Amniotic epithelial cell (primary cell): ENCODE measurements at places on chromosomes 6 and 20.
A peak's percentile ranks its signal among the peaks of the same experiment; 100 is the strongest.

- DNase-seq = peak; percentile 7
Measured at GRCh38 chr20:32063695-32064094, 11.7 kb downstream of the HCK start.

GRCh38 chr20:63090682-63091571 is 84.2 kb upstream of the BHLHE23 start:
- no peak for DNase-seq

DNA sequence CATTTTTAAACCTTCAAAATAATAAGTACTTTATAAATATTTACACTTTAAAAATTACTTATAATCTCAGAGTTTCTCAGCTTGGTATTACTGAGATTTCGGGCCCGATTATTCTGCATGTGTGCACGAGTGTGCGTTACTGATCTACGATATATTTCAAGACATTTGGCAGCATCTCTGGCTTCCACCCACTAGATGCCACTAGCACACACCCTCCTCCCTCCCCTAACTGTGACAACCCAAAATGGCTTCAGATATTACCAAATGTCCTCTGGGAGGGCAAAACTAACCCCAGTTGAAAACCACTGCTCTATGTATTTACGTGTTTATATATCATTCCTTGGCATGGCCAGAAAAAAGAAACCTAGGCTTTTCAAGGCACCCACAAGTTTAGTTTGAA is 95.9 kb downstream of the FYN start:
- no peak for DNase-seq

- no peak for DNase-seq
Measured at GRCh38 chr6:50655848-50656453, 57.4 kb upstream of the TFAP2D start.

- no peak for DNase-seq
Measured at GRCh38 chr20:2341336-2341735, 39.4 kb upstream of the TGM6 start.

- DNase-seq = no peak
Measured at GRCh38 chr6:127053032-127053874, 65.2 kb upstream of the RSPO3 start.

GRCh38 chr6:116314218-116314617 is 34.5 kb upstream of the TSPYL1 start:
- peak; percentile 87 for DNase-seq

DNA sequence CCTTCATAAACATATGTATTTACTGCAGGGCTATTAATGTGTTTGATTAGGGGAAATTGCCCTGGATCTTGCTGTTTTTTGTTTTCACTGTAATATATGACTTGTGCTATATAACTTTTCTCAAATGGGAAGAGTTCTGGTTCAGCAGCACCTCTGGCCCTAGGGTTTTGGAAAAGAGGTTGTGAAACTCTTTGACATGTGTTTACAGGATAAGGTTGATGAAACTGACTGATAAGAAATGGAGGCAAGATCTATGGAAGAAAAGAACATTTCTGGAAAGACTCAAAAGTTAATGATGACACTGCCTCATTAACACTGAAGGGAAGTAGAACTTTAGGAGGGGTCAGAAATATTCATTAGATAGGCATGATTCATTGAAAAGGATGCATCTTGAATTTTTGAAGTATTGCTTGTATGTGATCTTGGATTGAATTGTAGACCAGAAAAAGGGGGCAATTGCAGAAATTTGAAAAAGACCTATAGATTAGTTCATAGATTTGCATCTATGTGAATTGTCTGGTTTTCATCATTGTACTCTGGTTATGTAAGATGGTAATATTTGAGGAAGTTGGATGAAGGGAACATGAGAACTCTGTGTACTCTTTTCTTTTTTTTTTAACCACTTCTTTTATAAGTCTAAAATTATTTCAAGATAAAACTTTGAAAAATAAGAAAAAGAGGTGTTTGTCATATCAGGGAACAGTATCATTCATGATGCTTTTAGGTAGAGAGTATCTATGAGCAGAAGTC is 54.0 kb downstream of the UTRN start:
- peak; percentile 81 for DNase-seq

DNA sequence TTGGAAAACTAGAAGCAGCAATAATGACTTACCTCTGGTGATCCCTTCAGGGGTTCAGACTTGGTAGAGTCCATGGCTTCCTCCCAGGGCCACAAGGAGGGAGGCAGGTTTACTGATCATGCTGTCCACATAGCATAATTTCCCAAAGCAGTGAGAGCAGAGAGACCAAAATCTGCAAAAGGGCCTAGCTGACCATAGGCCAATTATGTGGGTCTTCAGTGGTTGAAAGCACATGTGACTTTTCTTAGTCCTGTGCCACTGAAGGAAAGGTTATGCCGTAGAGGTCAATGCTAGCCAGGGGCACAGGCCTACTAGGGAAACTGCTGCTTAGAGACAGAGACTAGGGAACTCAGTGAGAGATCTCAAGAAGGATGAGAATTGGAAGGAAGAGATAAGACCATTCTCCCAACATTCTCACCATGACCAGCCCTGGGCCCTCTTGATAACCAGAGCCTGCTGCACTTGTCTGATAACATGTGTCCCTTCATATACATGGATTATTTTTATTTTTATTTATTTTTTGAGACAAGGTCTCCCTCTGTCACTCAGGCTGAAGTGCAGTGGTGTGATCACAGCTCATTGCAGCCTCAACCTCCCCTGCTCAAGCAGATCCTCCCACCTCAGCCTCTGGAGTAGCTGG is 2.0 kb upstream of the GTPBP2 start:
- DNase-seq = no peak

DNA sequence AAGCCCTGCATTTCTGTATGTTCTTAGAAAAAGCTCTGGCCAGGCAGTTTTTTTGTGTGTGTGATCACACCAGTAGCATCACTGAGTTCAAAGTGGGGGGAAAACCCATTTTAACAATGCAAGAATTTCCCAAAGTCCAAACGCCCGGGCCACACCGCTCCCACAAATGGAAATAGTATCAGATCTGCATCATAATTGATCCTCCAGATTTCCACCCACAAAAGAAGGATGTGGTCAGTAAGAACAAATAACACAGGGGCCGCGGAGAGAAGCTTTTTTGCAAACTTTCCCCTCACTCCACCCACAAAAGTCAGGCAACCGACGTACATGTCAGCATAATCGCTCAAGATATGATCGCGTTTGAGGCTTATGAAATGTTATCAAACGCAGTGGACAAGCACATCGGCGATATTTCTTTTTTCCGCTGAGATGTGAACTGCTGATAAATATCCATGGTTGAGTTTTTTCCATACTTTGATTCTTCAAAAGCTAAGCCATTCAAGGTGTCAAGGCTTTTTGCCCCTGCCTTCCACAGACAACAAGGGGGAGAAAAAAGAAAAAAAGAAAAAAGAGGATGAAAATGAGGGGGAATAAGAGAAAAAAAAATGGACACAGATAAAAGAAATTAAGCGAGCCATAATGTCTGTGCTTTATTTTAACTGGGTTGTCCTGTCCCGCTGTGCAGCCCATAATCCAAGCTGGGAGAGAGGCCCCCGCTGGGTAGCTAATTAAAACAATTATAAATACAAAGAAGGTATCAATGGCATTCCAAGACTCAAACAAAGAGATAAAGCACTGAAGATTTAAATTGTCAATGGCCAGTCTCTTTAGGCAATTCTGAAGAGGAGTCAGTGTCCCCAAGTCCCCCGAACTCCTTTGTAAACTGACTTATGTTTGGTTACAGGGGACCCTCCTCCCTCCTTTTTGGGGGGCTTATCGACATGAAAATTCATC is 143.5 kb downstream of the ZFP64 start:
- peak; percentile 33 for DNase-seq

DNA sequence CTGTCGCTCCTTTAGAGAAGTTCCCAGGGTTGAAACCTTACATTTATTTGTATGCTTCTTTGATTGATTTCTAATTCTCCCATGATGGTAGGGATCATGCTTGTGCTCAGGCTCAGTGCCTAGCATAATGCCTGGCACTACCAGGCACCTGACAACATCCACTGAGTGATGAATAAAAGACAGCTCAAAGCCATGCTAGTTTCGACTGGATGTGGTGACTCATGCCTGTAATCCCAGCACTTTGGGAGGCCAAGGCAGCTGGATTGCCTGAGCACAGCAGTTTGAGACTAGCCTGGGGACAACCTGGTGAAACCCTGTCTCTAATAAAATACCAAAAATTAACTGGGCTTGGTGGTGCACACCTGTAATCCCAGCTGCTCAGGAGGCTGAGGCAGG is 11.6 kb upstream of the CD164 start:
- DNase-seq = peak; percentile 86

GRCh38 chr6:119476554-119476953 is 127.0 kb upstream of the MAN1A1 start:
- no peak for DNase-seq

DNA sequence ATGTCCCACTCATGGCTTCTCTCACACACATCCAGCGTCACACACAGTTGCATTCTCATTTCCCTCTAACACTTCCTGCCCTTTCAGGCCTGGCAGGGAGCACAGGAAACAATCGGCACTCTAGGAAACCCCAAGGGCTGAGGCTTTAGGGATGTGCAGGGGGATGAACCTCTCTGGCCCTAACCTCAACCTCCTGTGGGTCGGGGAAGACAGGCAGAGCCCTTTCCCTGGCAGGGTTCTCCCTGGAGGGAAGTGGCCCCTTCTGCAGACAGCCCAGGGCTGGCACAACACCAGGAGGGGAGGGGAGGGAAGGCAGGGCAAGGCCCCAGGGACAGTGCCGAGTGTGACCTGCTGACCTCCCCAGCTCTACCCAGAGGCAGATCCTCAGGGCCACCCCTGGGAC is 2.7 kb downstream of the TEAD3 start:
- DNase-seq = no peak

- peak; percentile 69 for DNase-seq
Measured at GRCh38 chr6:7761051-7761450, 35.2 kb downstream of the BMP6 start.

DNA sequence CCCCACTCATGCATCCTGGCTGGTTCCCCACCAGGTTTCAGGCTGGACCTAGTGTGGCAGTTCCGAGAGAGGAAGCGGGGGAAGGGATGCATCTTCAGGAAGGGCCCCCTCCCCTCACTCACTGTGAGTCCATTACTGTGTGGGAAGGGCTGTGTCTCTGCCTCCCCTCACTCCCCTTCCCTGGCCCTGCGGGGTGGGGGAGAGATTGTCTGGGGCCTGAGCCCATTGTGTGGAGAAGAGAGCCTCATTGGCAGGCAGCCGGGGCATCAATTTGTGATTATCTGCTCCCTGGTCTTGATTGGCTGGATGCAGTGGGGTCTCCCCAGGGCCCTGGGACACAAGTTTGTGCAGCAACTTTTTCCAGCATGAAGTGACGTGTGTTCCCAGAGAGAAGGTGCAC is 4.1 kb upstream of the MYT1 start:
- DNase-seq = no peak

DNA sequence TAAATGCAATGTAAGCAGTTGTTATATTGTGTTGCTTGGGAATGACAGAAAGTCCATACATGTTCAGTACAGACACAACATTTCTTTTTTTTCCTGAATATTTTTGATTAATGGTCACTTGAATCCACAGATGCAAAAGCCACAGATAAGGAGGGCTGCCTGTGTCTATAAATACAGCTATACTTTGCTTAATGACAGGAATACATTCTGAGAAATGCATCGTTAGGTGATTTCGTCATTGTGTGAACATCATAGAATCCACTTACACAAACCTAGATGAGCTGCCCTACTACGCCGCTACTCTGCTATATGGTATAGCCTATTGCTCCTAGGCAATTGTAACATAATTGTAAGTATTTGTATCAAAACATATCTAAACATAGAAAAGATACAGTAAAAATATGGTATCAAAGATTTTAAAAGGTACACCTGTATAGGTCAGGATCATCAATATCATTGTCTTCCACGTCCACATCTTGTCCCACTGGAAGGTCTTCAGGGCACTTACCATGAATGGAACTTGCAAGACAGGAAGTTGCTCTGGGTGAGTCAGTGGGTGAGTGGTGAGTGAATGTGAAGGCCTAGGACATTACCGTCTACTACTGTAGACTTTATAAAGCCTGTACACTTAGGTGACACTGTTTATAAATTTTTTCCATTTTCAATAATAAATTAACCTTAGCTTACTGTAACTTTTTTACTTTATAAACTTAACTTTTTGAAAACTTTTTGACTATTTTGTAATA is 27.9 kb upstream of the POPDC3 start:
- DNase-seq = peak; percentile 43

DNA sequence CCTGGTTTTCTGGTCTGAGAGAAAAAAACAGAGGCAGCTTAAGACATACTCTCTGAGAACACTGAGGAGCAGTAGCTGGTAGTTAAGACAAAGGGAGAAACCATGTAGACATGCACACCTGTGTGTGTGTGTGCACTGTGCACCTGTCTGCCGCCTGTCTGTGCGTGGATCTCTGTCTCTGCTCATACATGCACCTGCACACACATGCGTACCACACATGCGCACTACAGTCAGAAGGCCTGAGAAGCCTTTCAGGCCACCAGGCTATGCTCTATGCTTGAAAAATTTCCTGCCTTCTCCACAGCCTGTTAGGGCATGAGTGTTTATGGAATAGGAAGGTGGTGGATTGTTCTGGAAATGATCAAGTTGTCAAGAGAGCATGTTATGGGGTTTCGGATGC is 103.5 kb downstream of the CDH4 start:
- no peak for DNase-seq

DNA sequence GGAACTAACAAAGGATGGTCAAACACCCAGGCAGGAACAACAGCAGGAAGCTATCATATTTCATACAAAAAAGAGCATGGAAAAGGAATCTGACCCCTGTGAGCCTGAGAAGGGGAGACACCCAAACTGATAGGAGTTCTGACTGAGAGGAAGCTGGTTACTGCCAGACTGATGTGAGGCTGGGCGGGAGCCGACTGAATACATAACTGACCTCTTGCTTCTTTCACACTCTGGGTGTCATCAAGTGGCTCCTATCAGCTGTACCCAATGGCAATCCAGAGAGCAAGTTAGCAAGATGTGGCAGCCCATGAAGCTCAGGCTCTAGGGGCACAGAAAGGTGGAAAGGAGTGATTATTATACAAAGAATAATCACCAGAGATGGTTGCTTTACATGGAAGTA is 795.1 kb upstream of the HS3ST5 start:
- no peak for DNase-seq

DNA sequence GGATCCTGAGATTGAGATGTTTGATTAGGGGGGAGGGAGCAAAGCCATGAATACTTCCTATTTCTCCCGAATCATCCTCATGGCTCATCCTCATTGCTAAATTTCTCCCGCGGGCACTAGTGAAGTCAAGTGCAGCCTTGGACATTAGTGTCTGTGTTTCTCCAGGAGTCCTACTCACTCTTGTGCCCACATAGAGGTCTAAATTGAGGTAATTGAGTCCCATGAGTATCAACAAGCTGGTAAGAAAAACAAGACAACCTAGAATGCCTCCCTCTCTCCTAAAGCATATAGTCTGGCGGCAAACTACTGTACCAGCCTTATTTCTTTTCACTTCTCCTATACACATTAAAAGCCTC is 420 bp downstream of the CENPQ start:
- no peak for DNase-seq

GRCh38 chr20:32871627-32872160 is 13.0 kb downstream of the EFCAB8 start:
- DNase-seq = no peak

GRCh38 chr6:158372574-158372973 is 60.3 kb downstream of the TULP4 start:
- no peak for DNase-seq

- peak; percentile 55 for DNase-seq
Measured at GRCh38 chr6:56899311-56899710, 55.6 kb upstream of the BEND6 start.

GRCh38 chr6:23087471-23087870 is 518.1 kb downstream of the HDGFL1 start:
- no peak for DNase-seq

GRCh38 chr6:98821756-98822405 is 12.5 kb upstream of the POU3F2 start:
- no peak for DNase-seq

- DNase-seq = no peak
Measured at GRCh38 chr20:17794400-17794799, 94.6 kb downstream of the BANF2 start.
